Left renal pelvis (tissue), 4 donors: ENCODE measurements at places on chromosomes 12 and 14.

DNA sequence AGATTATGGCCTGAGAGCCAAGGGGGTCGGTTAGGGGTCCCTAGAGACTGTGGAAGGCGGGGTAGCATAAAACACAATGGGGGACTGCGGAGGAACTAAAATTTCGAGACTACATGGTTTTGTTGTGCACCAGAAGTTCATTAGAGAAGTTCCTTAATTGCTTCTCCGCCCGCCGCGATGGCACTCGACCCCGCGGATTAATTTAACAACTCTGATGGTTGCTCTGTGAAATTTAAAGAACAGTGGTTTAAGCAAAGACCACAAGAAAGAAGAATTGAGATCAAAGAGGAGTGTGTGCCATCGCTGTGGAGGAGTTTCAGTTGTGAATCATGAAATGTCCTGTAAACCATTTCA lies 1.4 kb upstream of the CCDC88C start:
- no peak for DNase-seq

GRCh38 chr14:78170203-78170602 lies at the start of gene NRXN3:
Gene NRXN3, plus strand, starts transcription at chr14:78170373. Its CDS starts 72,721 bp downstream, at chr14:78243094.
- peak; percentile 22 for DNase-seq

DNA sequence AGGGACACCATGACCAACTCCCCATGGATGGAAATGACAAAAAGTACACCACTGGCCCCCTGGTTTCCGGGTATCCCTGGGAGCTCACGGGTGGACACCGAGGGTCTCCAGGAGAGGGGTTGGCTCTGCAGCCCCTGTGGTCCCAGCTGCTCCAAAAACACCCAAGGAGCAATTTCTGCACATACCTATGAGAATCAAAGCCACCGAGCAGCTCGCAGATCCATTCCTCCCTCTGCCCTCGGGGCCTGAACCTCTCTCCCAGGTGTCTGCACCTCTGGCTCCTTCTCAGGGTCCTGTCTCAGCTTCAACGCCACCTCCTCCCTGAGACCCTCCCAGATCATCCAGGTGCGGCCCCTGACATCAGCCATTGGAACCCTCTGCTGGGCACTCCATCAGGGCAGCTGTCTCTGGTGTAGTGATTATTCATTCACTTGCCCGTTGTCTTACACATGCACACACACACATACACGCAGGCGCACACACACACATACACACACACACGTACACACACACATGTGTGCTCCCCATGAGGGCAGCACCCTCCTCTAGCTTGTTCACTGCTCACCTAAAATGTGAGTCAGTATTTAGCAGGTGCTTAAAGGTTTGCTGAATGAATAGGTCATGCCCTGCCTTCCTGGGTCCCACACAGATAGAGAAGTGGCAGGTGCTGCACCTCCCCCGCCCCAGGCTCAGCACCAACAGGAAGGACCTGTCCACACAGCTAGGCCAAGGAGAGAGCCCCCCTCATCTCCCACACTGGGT lies 5.9 kb downstream of the RIMBP2 start:
- DNase-seq = no peak

DNA sequence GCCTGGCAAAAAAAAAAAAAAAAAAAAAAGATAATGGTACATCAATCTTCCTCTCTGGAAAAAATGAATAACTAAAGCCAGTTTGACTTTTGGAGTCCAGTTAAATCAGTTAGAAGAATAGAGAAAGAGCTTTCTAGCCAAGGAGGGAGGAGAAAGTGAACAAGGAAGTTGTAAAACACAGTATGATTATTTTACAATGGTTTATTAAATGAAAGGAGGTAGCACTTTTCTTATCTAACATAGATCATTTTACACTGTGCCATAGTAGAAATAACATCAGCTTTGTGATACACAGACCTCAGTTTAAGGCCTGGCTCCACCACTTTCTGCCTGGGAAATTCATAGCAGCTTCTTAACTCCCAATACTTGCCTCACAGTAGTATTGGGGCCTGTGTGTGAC lies 15.4 kb upstream of the KITLG start:
- no peak for DNase-seq

- no peak for DNase-seq
These were observed 8.4 kb upstream of the OR4K13 start for GRCh38 chr14:20044243-20044642.

DNA sequence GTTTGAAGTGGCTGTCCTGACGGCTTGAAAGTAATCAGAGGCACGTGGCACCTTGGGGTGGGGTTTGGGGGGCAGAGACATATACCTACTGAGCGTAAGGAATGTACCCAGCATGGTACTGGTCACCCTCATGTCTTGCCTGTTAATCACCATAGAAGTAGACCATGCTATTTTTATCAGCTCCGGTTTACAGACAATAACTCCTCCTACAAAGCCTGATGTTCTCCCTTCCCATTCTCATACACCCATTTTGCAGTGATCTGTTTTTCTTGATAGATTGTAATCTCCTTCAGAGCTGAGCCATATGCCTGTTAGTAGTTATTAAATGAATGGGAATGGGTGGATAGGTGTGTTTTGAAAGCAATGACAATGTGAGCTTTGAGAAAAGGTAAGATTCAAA lies 10.5 kb downstream of the EVL start:
- no peak for DNase-seq
